ENCODE measurements at places on chromosomes 6 and 20.

DNA sequence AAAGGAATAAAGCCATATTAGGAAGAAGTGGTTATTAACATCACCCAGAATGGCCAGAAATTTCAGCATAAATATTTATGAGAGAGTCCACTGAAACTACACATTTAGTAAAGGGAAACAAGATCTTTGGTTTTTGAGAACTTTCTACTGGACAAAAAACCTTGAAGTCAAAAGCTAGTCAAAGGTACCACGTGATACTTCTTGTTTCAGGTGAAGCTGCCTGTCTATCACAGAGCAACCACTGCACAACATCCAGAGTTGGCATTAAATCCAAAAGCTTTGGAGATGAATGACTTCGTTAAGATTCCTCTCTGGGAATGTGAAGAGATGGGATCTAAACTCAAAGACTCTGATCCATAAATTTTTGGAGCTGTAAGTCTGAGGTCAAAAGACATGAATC lies 137.0 kb downstream of the KCNQ5 start:
- no peak for DNase-seq

- DNase-seq: no peak
These were observed 27.7 kb downstream of the ALDH5A1 start for GRCh38 chr6:24522228-24523176.

GRCh38 chr6:44260451-44261297 lies 3.3 kb upstream of the SLC35B2 start:
- DNase-seq: no peak

GRCh38 chr6:84356907-84357306 lies 129.5 kb upstream of the CEP162 start:
- no peak for DNase-seq

GRCh38 chr6:157137501-157137900 lies 185.8 kb downstream of the TMEM242 start:
- no peak for DNase-seq

GRCh38 chr6:77650098-77650663 lies 2.7 kb upstream of the MEI4 start:
- DNase-seq: no peak
